ENCODE measurements at places on chromosomes 13 and 19. TPM values are rescaled to one million over a fixed set of nuclear protein-coding genes. Genes with fewer than 3 reads are reported as not detected.

The CYP4F8 gene
- total RNA-seq: 2.1 TPM

The MIA gene
- total RNA-seq: not detected

The ETV2 gene
- total RNA-seq: 0.72 TPM

The PSG6 gene
- total RNA-seq: not detected

The TNFSF9 gene
- 7.4 TPM for total RNA-seq

The ANO8 gene
- 14.6 TPM for total RNA-seq

The TMEM86B gene
- total RNA-seq: 4.3 TPM

The ZNF729 gene
- not detected for total RNA-seq

The STOML3 gene
- not detected for total RNA-seq

The SLC25A41 gene
- total RNA-seq: not detected

The ZNF534 gene
- total RNA-seq: 0.29 TPM

The RGL3 gene
- 54.6 TPM for total RNA-seq

The TMPRSS9 gene
- not detected for total RNA-seq

The KLK4 gene
- not detected for total RNA-seq

The CYP2A7 gene
- total RNA-seq: 1.7 TPM

The TMIGD2 gene
- 2.7 TPM for total RNA-seq

The FREM2 gene
- total RNA-seq: 13.9 TPM

The ADPRHL1 gene
- total RNA-seq: 1.9 TPM

The PCSK4 gene
- total RNA-seq: 4.3 TPM

The MAP1S gene
- 71.4 TPM for total RNA-seq

The UBE2L5 gene
- total RNA-seq: not detected

The ZNF284 gene
- 2.9 TPM for total RNA-seq

The C5AR2 gene
- 3.5 TPM for total RNA-seq

The FXYD3 gene
- 145 TPM for total RNA-seq

The KLK6 gene
- not detected for total RNA-seq

The ZNF714 gene
- total RNA-seq: 5.9 TPM

The SYMPK gene
- total RNA-seq: 70.6 TPM

The FCHO1 gene
- 7.4 TPM for total RNA-seq

The ONECUT3 gene
- total RNA-seq: not detected

The RDH8 gene
- total RNA-seq: not detected

The TLE2 gene
- 58.6 TPM for total RNA-seq

The RAB11B gene
- 114 TPM for total RNA-seq

The OR7D2 gene
- total RNA-seq: 0.52 TPM

The DLL3 gene
- not detected for total RNA-seq

The PCDH8 gene
- not detected for total RNA-seq

The SHD gene
- not detected for total RNA-seq

The NXNL1 gene
- total RNA-seq: not detected

The PTH2 gene
- not detected for total RNA-seq

The RPS5 gene
- 721 TPM for total RNA-seq

The PODNL1 gene
- total RNA-seq: 2.8 TPM

The THSD1 gene
- 17.3 TPM for total RNA-seq

The ZNF835 gene
- total RNA-seq: 3.0 TPM

The LILRB3 gene
- total RNA-seq: 61.5 TPM

The CEACAM6 gene
- 732 TPM for total RNA-seq

The ZNF790 gene
- total RNA-seq: 5.7 TPM

The ASF1B gene
- 1.9 TPM for total RNA-seq

The C19orf33 gene
- total RNA-seq: 63.0 TPM

The KIR3DL1 gene
- total RNA-seq: 0.23 TPM

The GAPDHS gene
- not detected for total RNA-seq

The APOC4 gene
- not detected for total RNA-seq

The CEACAM3 gene
- 1.2 TPM for total RNA-seq

Measured in upper lobe of right lung (tissue), 1 donor.